GOT3 (cell line): ENCODE measurements at places on chromosomes 2 and 18.

DNA sequence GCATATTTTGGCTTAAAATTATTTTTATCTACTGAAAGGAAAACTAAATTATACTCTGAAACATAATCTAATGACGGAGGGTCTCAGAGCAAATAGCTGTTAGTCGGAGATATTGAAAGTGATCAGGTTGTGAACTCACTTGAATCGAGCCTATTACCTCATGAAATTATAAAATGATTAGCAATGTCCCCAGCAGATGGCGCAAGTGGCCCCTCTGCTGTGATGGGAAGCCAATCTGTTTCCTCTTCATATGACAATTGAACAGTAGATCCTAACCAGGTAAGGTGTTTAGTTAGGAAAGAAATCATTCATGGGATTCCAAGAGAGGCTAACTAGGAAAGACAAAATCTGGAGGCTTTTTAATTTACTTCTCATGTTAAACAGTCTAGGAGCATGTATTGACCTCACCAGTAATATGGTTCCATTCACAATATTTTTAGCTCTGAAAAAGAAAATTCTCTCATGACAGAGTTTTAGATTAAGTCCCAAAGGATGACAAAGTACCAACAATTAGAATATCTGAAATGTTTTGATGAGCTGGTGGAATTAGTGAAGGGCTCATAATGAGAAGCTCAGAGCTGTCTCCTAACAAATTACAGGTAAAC, 29.9 kb upstream of the MPPE1 start:
- DNase-seq, result no peak

- no peak for DNase-seq
Observed at GRCh38 chr18:79300413-79300812, 95.3 kb upstream of the NFATC1 start.

DNA sequence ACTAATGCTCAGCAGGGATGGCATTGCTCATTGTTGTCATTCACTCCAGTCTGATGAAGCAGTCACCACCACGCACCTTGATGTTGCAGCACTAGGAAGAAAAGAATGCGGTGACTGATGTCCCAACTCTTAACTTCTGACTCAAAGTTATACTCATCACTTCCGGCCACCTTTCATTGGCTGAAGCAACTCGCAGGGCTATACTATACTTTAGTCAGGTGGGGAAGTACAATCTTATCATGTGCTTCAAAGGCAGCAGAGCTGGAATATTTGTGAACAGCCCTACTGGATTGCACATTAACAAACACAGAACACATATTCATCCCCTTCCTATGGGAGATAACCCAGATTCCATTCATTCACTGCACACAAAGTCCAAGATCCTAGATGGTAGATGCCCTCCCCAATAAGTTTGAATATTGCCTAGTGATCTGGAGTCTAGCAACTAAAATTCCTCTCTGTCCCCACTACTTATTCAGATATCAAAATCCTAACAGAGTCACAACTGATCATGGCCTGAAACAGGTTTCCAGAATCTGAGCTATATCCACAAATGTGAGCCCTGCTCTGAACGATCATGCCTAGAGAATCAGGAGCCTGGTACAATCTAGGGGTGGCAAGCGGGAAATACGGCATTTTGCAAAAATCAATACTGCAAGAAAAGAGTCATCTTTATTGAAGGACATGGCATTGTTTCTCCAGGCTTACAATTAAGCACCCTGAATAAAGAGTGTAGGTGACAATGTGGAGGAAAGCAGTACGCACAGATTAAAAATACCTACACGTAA, 3.4 kb upstream of the SPATS2L start:
- no peak for DNase-seq

GRCh38 chr18:68840554-68841263, 42.8 kb downstream of the CCDC102B start:
- DNase-seq, result peak; percentile 1

DNA sequence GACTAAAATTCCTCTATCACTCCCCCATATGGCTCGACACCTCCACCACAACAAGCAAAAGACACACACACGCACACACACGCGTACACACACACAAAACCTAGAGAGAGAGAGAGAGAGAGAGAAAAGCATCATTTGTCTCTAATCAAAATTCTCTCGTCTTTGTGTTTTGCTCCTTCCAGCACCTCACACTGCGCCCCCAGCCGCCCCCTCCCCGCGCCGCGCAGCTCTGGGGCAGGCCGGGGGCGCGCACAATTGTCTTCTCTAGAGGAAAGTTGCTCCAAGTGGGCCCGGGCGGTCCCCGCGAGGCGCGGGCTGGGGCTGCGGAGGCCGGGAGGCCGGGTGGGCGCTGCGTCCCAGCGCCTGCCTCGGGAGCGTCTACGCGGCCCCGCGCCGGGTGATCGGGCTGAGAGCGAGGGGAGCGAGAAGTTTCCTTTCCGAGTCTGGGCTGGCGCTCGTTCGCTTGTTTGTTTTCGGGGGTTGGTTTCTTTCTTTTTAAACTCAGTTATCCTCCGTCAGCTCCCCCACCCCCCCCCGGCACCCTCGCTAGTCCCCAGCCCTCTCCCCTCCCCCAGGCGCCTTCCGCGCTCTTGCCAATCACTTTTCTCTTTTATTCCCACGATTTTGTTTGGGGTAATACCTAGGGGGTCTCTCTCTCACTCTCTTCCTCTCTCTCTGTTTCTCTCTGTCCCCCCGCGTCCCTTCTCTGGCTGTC, 4.1 kb downstream of the ZEB2 start:
- DNase-seq, result no peak

DNA sequence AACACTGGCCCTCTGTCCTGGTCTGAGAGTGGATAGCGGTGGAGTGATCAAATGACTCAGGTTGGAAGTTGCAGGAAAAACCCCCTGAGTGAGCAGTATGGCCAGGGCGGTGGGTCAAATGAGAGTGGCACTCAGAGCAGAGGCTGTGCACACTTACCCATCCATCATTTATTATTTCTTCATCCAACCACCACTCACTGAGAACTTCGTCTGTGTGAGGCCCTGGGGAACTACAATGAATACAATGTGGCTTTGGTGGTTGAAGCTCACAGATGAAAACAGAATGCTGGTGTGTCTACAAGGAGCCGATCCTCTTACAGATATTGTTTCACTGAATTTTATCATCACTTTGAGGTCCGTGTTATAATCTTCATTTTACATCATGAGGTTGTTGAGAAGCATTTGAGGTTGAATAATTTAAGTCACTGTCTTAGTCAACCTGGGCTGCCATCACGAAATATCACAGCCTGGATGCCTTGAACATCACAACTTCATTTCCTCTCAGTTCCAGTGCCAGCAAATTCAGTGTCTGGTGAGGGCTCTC, 73.4 kb upstream of the ID2 start:
- DNase-seq, result peak; percentile 19

- DNase-seq, result no peak
Observed at GRCh38 chr2:1546023-1546591, 132.8 kb downstream of the TPO start.

GRCh38 chr18:76977108-76977621, 154.8 kb downstream of the ZNF236 start:
- no peak for DNase-seq

DNA sequence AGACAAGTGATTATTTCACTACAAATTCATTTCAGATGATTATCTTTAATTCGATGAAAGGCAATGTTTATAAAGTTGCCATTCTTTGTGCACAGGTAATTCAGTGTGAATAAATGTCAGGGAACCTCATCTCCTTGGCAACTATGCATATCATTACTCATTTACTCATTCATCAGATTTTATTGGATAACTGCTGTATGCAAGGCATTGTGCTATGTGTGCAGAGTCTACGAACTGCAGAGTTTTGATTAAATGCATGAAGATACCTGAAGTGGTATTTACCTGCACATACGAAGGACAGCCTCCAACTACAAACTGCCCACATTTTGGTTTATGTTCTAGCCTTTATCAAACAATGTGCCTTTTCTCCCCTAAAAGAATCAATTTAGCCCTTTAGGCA, 3.5 kb downstream of the RND3 start:
- no peak for DNase-seq

DNA sequence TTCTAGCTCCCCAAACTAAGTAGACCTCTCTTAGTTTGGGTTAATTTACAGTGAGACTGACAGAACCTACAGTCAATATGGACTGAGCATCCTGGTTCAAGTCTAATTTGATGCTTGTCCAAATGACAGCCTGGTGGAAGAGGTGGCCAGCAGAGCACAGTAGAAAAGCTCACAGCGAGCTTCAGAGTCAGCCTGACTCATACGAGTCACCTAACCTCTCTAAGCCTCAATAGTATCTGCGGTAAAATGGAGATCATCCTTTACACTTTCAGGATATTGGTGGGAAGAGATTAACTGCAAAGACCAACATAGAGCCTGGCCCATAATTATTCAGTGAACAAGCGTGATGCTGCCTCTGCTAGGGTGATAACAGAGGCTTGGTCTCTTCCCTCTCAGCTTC, 54.5 kb downstream of the DOCK10 start:
- DNase-seq, result no peak
